Stimulated activated CD8-positive, alpha-beta memory T cell treated with anti-CD3 and anti-CD28 coated beads, Interleukin-7, amount 100 ng/mL, for 4 hours (primary cell): ENCODE measurements at places on chromosomes 3 and 15.

DNA sequence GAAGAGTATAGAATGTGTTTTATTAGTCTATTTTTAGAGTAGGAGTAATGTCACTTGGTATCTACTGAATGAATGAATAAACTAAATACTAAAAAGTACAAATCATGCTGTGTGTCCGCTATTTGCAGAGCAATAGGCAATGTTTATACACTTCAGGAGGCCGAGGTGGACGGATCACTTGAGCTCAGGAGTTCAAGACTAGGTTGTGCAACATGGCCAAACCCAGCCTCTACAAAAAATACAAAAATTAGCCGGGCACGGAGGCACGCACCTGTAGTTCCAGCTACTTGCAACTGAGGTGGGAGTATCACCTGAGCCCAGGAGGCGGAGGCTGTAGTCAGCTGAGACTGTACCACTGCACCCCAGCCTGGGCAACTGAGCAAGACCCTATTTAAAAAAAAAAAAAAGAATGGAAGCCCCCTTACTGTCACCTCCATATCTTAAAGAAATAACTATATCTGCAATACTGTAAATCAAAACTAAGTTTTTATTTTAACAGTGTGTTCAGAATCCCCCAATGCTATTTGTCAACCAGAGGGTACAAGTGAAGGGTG, 98.4 kb downstream of the DHX30 start:
- DNase-seq = no peak

- DNase-seq = no peak
These were observed 828 bp downstream of the U2SURP start for GRCh38 chr3:143002083-143002712.

- DNase-seq = no peak
These were observed 53.1 kb downstream of the PHC3 start for GRCh38 chr3:170128259-170128976.

DNA sequence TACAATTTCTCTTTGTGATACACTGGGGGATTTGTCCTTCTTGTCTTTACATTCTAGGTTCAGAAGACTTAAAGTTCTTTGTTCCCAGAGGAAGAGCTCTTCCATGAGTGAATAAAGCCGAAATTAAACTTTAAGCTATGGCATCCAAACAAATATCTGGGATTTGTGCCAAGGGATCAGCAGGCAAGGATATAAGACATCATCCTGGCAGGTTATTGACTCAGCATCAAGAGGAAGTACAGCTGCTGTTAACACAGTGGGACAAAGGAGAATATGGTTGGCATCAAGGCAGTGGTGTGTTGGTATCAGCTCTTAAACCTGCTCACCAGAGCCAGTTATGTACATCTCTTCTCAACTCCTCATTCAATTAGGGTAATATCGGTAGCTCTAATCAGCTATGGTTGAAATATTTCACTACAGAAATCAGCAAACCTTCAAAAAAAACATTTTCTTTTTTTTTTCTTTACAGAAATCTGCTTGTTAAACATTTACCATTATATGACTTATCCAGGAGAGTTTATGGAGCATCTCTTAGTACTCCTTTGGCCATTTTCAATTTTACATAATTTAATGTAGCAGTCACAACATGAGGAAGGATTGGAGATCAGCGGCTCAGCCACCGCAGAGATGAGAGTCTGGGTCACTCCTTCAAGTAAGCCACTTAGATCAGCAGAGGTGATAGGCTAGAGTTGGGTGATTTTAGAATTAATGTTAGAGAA, 1198.6 kb upstream of the EPHA6 start:
- DNase-seq = no peak

- DNase-seq = no peak
These were observed 65.0 kb upstream of the IQSEC1 start for GRCh38 chr3:13137941-13138832.

- no peak for DNase-seq
These were observed 29.6 kb downstream of the PRKCD start for GRCh38 chr3:53190659-53191058.

- DNase-seq = no peak
These were observed 28.1 kb downstream of the OIP5 start for GRCh38 chr15:41304149-41304770.

DNA sequence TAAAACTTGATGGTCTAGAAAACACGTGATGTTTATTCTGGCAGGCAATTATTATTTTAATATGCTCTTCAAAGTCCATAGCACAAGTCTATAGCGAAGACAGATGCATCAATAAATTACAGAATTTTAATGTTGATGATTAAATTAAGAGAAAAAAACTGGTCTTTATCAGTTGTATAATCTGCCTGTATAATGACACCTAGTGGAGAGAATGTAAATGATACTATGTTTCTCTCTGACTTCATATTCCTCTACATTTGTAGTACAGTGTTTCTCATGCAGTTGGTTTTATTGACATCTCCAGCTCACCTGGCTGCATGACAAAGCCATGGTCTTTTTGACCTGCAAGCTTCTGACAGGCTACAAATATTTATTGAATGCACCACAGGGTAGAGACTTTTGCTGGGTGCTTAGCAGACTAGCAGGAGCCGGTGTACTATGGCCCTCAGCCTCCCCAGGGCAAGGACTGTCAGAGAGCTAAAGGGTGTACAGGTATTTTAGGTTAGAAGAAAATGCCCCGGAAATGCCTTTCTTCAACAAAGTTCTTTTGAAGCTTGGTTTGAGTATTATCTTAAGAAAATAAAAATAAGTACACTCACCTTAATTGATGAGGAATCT, 289.9 kb downstream of the GAP43 start:
- DNase-seq = no peak

- DNase-seq = no peak
These were observed 23.0 kb downstream of the GSK3B start for GRCh38 chr3:120071259-120071658.

DNA sequence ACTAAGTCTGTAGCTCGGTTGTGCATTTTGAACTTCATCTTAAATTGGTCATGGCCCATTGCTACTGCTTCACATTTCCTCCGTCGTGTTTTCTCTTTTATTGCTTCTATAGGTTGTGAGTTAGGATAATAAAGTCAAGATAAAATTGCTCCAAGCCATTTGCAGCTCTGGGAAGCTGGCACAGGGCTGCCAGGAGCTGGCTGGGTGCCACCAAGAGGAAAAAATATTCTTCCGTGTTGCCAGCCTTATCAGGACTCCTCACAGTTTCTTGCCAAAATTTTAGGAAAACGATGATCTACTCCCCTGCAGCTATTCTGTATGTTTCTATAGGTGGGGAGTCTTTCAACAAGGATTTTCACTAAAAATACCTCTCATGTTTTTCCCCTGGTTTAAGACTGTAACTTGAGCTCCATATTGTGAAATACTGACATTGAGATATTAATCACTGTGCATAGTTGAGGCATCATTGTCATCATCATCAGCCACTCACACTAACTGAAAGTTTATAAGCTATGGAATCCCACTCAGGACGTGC, 55.4 kb upstream of the PIAS1 start:
- DNase-seq = no peak

- DNase-seq = peak; percentile 41
These were observed 365.7 kb upstream of the ICE2 start for GRCh38 chr15:60844511-60845174.

DNA sequence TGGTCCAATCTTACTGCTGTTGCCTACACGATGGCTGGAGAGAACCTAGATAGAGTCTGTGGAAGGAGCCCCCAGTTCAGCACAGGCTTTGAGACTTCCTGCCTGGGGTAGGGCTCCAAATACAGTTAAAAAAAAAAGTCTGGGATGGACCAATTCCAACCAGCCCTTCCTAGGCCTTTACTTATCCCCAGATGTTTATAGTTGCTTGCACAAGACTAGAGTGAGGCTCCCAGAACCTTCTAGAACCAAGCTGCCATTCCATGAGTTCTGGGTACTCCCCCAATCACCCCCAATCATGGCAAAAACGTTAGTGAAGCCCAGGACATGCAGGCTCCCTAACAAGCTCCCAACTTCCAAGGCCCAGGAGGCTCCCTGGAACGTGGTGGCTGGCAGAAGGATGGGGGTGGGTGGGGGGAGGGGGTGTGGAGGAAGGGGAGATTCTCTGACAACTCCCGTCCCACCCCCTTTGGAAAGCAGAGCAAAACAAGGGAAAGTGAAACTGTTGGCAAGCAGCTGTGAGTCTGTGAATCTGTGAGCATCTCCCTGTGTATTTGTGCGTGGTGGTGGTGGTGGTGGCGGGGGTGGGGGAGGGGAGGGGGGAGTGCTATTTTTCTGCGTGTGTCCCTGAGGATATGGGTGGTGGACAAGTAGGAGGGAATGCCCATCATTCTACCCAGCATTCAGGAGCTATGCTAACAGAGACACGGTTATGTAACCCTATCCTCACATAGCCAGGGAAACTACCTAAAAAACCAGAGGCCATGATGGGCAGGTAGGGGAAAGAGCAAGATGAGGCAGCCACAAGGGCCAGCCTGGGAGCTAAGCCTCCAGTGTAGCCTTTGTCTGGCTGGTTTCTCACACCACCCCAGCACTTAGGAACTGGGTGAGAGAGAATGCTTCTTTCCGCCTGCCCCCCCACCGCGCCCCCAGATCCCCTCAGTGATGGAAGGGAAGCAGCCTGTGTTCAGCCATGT, 2.0 kb downstream of the MST1R start:
- no peak for DNase-seq

GRCh38 chr3:33035596-33035995, 61.4 kb downstream of the GLB1 start:
- no peak for DNase-seq

GRCh38 chr15:75145027-75145841, 56.4 kb upstream of the C15orf39 start:
- DNase-seq = no peak

- no peak for DNase-seq
These were observed 18.3 kb downstream of the STIMATE start for GRCh38 chr3:52879090-52879489.

GRCh38 chr15:74365598-74366445, 1.6 kb downstream of the CYP11A1 start:
- DNase-seq = no peak

GRCh38 chr15:77641999-77642398, 9.3 kb upstream of the LINGO1 start:
- no peak for DNase-seq

DNA sequence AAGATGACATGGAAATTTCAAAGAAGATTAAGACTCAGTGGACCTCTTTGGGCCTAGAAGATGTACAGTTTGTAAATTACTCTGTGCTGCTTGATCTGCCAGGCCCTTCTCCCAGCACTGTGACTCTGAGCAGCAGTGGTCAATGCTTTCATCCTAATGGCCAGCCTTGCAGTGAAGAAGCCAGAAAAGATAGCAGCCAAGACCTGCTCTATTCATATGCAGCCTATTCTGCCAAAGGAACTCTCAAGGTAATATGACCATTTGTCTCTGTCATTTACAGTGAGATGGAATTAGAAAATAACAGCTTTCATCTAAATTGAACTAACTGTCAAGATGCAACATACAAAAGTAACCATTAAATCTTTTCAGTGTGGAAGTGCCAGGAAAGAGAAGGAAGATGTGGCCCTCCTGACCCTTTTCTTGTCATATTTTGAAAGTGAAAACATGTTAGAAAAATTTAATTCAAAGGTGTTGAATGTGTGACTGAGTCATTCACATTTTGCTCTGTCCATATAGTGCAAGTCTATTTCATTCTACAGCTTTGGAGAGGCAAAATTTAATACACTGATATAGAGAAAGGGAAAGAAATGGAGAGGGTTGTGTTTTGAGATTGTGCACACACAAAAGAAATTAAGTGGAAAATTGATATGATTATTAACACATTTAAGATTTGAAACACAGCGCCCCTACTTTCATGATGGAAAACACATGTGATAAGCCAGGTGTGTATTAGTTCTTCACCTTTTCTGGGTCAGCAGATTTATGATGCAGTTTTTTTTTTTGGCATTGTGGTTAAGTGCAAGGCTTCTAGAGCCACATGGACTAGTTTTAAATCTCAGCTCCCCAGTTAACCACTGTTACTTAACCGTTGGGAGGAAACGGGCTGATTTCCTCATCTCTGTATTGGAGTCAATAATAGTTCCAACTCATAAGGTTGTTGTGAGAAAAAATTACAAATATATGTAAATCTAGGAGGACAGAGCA, 375.1 kb downstream of the NAALADL2 start:
- no peak for DNase-seq

DNA sequence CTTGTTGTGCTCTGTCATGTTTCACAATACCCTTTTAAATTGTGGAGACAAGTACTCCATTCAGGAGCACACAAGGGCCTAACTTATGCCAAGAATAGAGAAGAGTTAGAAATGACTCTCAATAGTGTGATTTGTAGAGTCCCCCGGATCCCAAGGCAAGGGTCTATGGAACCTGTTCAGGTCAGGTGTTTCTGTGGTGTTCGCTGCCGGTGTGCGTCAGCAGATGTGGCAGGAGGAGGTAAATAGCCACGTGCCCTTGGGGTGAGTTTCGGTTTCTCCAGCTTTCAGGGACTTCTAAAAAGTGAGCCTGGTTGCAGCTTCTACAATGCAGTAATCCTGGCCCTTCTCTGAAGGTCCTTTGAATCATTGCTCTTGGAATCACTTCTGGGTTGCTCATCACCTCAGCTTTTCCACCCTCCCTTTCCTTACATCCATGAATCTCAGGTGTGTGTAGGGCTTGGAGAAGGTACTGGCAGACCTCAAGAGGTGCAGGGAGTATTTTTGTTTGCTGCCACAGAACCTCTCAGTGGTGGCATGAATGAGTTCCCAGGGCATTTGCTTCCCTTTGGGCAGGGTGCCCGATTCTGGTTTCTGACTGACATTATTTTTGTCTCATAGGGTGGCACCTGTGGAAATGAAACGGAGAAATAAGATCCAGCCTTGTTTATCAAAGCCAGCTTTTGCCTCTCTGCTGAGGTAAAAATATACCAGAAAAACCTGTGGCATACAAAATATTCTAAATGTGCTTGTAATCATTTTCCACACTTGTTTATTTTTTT, 7.3 kb downstream of the ST3GAL6 start:
- no peak for DNase-seq

DNA sequence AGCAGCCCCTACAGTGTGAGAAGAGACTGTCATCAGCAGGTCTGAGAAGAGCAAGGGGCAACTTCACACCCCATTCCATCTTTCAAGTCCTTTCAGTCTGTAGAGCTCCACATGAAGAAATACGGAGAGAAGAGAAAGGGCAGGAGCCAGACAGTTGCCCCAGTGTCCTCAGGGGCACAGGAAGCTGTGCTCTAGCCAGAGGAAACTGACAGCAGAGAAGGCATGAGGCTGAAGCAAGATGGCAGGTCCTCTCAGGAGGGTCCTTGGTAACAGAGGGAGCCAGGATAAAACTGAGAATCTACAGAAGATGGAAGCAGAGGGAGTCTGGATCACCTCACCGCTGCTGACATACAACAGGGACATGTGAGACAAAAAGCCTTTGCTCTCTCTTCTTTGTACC, 47.3 kb downstream of the PLCH1 start:
- no peak for DNase-seq

- no peak for DNase-seq
These were observed 178.2 kb upstream of the ADAMTS9 start for GRCh38 chr3:64865839-64866570.

DNA sequence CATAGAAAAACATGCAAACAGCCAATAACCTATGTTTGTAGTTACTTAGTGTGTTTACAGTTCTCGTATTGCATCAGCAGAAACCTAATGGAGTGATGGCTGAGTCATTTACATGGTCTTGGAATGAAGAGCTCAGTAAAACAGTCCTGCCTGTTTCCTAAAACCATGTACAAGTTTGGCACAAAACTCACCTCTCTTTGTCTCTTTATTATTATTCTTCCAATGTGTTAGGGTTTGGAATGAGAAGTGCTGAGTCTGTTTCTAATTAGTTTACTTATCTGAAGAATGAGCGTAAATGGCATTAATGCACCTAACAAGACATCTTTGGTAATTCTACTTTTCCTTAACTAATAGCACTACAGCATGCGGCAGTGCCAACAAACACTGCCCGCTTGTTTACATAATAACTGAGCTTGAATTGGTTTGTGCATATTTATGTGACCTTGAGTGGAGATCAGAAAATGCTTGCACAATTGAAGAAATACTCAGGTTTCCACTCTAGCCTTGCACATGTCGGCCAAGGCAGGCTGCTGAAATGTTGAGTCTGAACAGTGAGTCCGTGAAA, 385.4 kb upstream of the SEMA6D start:
- no peak for DNase-seq
